Upper lobe of right lung (tissue), 1 donor: ENCODE measurements at places on chromosomes 7 and 10.

- no peak overlapping the region for H3K27ac ChIP-seq
- no peaks in the 10 kb centered on the region for H3K36me3 ChIP-seq
- H3K27me3 ChIP-seq = no peaks in the 10 kb centered on the region
- no peak for DNase-seq
- H3K4me3 ChIP-seq = no peak overlapping the region
- no peaks in the 10 kb centered on the region for H3K4me1 ChIP-seq
Observed at GRCh38 chr7:48388911-48389310, 217.7 kb downstream of the ABCA13 start.

DNA sequence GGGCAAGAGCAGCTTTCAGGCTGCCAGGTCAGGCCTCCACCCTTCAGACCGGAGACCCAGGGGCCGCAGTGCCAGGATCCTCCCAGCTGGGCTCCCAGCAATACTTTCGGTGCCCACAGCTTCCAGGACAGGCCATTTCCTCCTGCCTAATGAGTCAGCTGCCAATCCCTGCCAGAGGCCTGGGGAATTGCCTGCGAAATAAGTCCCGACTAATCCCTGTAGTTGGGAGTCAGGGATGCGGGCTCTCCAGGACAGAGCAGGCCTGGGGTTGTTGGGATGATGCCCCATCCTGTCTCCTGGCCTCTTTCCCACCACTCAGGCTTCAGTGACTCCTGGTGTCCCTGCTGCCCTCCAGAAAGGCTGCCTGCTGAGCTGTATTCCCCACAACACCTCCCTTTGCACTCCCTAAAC lies 143.5 kb upstream of the UNC5B start:
- no peaks in the 10 kb centered on the region for H3K36me3 ChIP-seq
- no peak overlapping the region for H3K4me3 ChIP-seq
- DNase-seq = no peak
- no peaks in the 10 kb centered on the region for H3K27me3 ChIP-seq
- H3K27ac ChIP-seq = no peak overlapping the region
- H3K4me1 ChIP-seq = no peaks in the 10 kb centered on the region

DNA sequence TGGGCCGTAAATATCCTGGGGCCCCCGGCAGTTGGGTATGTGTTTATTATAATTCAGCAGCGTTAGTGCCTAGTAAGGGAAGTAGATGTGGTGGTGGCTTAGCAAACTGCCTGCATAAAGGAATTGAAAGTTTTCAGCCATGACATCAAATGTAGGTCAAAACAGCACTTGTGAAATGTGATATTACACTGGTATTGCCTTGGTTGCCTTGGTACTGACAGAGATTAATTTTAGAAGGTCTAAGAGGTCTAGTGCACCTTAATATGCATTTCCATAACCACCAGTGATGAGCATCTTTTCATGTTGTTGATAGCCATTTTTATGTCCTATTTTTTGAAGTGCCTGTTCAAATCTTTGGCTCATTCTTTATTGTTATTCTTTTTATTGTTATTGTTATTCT lies 50.1 kb downstream of the VWC2 start:
- H3K4me3 ChIP-seq = no peak overlapping the region
- no peak overlapping the region for H3K27ac ChIP-seq
- H3K4me1 ChIP-seq = no peaks in the 10 kb centered on the region
- no peaks in the 10 kb centered on the region for H3K27me3 ChIP-seq

GRCh38 chr7:28068811-28069216 lies 111.8 kb downstream of the JAZF1 start:
- H3K36me3 ChIP-seq = no peaks in the 10 kb centered on the region
- no peaks in the 10 kb centered on the region for H3K27me3 ChIP-seq
- H3K4me3 ChIP-seq = no peak overlapping the region
- H3K4me1 ChIP-seq = peaks cover 10% of the 10 kb centered on the region

DNA sequence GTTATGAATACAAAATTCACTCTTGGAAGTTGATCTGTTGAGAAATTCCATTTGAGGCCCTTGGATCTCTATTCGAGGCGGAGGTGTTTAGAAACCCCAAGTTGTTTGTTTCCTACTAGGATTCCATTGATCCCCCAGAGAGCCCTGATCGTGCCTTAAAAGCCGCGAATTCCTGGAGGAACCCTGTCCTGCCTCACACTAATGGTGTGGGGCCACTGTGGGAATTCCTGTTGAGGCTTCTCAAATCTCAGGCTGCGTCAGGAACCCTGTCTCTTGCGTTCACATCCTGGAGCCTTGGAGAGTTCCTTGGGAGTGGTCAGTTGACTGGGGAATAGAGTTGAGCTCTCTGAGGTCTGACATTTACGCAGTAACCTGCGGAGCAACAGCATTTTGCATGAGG lies 1.2 kb downstream of the CFAP69 start:
- H3K36me3 ChIP-seq = no peaks in the 10 kb centered on the region
- no peak for DNase-seq
- no peaks in the 10 kb centered on the region for H3K27me3 ChIP-seq
- peak overlapping the region; percentile 89 for H3K4me3 ChIP-seq

- H3K4me3 ChIP-seq = no peak overlapping the region
- DNase-seq = no peak
- peaks cover 61% of the 10 kb centered on the region for H3K36me3 ChIP-seq
- H3K27ac ChIP-seq = no peak overlapping the region
Observed at GRCh38 chr7:16604054-16604453, 41.5 kb downstream of the ANKMY2 start.

DNA sequence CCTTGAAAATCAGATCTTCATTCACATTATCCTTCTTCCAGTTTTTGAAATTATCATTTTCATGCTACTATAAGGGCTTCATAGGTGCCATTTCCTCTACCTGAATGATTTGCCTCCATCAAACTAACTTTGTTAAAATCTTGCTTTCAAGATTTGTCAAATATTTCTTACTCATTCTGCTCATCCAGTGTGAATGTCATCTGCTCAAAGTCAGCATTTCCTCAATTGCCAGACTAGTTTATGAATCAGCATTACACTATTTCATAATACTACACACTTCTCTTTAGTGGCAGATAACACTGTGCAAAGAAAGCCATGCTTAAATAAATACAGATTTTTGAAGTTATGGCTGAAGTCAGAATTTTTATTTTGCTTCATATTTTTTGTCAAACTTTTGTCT lies 21.3 kb upstream of the LIPF start:
- no peak overlapping the region for H3K4me3 ChIP-seq
- no peak for DNase-seq
- H3K4me1 ChIP-seq = no peaks in the 10 kb centered on the region
- no peak overlapping the region for H3K27ac ChIP-seq
- no peaks in the 10 kb centered on the region for H3K27me3 ChIP-seq
- no peaks in the 10 kb centered on the region for H3K36me3 ChIP-seq

DNA sequence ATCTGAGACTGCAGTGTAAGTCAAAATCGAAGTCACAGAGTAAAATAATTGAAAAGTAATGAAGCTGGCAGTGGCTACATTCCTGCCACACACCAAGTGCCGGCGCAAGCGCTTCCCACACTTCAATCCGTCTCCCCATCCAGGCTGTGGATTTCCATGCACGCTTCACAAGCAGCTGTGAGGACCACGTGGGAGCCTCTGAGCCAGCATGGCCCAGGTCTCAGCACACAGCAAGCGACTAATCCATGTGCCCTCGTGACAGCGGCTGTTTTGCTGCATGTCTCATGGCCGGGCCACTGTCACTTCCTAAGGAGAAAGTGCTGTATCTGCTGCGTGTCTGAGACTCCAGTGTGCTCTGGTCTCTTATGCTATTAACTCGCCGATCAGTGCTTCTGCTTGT lies 566.9 kb downstream of the DNAJB6 start:
- H3K4me3 ChIP-seq = no peak overlapping the region
- no peaks in the 10 kb centered on the region for H3K27me3 ChIP-seq
- no peak for DNase-seq
- no peaks in the 10 kb centered on the region for H3K4me1 ChIP-seq
- no peaks in the 10 kb centered on the region for H3K36me3 ChIP-seq

DNA sequence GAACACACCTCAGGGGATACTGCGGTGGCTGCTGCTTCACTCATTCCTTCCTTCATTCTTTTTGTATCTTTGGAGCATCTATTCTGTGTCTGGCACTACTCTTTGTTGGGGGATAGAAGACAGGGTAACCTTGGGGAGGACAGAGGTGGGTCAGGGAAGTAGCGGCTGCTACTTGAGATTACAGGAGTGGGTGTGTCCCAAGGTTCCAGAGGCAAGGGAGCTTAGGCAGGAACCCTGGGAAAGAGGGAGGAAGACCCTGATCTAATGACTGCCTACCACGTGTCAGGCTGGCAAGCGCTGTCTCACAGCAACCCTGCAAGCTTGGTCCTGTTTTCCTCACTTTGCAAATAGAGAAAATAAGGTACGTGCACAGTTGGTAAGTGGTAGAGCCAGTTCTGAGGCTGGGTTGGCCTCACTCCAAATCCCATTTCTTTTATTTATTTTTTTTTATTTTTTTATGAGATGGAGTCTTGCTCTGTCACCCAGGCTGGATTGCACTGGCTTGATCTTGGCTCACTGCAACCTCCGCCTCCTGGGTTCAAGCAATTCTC lies 985.9 kb upstream of the ZNF722 start:
- no peaks in the 10 kb centered on the region for H3K4me1 ChIP-seq
- H3K4me3 ChIP-seq = no peak overlapping the region
- DNase-seq = no peak
- H3K36me3 ChIP-seq = no peaks in the 10 kb centered on the region
- no peaks in the 10 kb centered on the region for H3K27me3 ChIP-seq

- no peak overlapping the region for H3K4me3 ChIP-seq
- no peak overlapping the region for H3K27ac ChIP-seq
- H3K27me3 ChIP-seq = no peaks in the 10 kb centered on the region
- no peak for DNase-seq
- peaks cover 54% of the 10 kb centered on the region for H3K36me3 ChIP-seq
- H3K4me1 ChIP-seq = no peaks in the 10 kb centered on the region
Observed at GRCh38 chr7:92517631-92518030, 10.7 kb downstream of the PEX1 start.

DNA sequence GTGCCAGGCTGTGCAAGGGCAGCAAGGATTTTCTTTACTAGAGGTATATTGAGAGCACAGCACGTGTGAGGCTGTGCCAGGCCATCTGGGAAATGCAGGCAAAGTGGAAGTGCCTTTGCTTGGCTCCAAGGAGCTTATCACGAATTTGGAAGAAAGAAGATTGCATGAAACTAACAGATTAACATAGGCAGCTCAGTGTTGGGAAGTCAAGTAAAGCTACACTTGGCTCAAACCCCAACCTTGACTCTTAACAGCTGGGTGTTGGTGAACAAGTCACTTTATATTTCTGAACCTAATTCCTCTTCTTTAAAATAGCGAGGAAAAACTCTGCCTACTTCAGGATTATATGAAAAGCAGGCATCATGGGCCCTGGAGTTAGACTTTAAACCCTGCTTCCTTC lies 105.2 kb downstream of the PLCE1 start:
- H3K27me3 ChIP-seq = no peaks in the 10 kb centered on the region
- H3K36me3 ChIP-seq = no peaks in the 10 kb centered on the region
- H3K27ac ChIP-seq = no peak overlapping the region
- no peaks in the 10 kb centered on the region for H3K4me1 ChIP-seq
- no peak overlapping the region for H3K4me3 ChIP-seq
- DNase-seq = no peak

DNA sequence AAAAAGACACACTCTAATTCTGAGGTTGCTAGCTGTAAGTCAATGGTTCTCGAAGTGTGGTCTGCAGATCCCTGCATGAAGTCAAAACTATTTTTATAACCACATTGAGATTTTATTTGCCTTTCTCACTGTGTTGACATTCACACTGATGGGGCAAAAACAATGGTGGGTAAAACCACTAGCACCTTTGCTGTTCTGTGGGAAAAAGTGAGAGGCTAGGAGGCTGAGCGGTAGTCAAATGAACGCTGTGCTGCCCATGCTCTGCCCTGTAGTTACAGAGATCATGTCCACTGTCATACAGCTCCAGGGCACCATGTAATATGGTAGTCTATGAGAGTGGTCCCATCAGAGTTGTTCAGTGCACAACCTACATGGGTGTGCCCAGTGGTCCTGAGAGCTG lies 21.6 kb upstream of the PDCD4 start:
- H3K27me3 ChIP-seq = no peaks in the 10 kb centered on the region
- peaks cover 3% of the 10 kb centered on the region for H3K4me1 ChIP-seq
- no peak overlapping the region for H3K27ac ChIP-seq
- no peaks in the 10 kb centered on the region for H3K36me3 ChIP-seq
- no peak for DNase-seq

DNA sequence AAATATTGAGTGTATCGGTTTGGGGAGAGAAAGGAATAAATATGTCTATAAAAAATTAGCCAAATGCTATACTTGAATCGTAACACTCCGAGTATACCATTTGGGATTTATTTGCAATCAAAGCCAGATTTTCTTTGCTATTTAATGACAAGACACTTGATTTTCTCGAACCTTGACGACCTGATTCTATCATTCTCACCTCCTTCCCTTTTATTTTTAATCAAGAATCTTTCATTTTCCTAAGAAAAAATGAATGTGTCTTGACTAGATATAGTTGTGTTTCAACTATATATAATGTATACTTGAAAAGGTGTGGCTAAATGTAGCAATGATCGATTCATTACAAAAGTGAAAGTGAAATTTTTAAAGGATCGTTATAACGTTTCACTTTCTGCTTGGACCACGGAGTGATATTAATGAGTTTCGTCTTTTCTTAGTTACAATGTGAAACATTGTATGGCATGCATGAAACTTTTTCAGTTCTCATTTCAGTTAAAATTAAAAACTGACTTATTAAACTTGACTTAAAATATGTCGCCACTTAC lies 562 bp downstream of the NUB1 start:
- H3K27ac ChIP-seq = peak overlapping the region; percentile 81
- peaks cover 22% of the 10 kb centered on the region for H3K36me3 ChIP-seq
- H3K27me3 ChIP-seq = no peaks in the 10 kb centered on the region
- peak overlapping the region; percentile 94 for H3K4me3 ChIP-seq
- peaks cover 25% of the 10 kb centered on the region for H3K4me1 ChIP-seq

GRCh38 chr10:62063795-62064472 lies 162.4 kb downstream of the ARID5B start:
- H3K4me1 ChIP-seq = peaks cover 22% of the 10 kb centered on the region
- no peak for DNase-seq
- peaks cover 9% of the 10 kb centered on the region for H3K36me3 ChIP-seq
- no peak overlapping the region for H3K4me3 ChIP-seq

- no peak for DNase-seq
- H3K4me1 ChIP-seq = peaks cover 14% of the 10 kb centered on the region
- peak overlapping the region; percentile 31 for H3K4me3 ChIP-seq
- H3K27ac ChIP-seq = peak overlapping the region; percentile 5
- peaks cover 9% of the 10 kb centered on the region for H3K36me3 ChIP-seq
Observed at GRCh38 chr10:72831696-72832409, 61.7 kb upstream of the OIT3 start.

GRCh38 chr10:132786884-132787494 lies 1.0 kb upstream of the NKX6-2 start:
- no peak overlapping the region for H3K27ac ChIP-seq
- peaks cover 7% of the 10 kb centered on the region for H3K36me3 ChIP-seq
- H3K4me1 ChIP-seq = no peaks in the 10 kb centered on the region
- peaks cover 66% of the 10 kb centered on the region for H3K27me3 ChIP-seq

DNA sequence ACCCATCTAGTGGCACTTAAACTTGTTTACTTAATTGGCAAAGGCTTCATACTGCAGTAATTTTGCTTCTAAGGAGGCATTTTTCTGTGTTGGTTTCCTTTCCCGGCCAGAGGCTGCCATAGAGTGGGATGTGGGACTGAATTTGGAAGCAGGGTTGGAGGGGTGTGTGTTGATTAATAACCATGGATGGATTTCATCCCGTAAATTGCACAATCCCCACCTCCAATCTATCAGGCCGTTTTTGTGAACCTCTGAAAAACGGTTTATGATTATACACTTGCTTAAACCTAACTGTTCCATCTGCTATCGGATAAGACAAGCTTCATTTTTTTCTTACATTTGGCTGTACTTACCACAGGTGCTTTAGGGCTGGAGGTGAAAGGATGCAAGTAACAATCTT lies 1.3 kb downstream of the TMEM60 start:
- H3K27me3 ChIP-seq = no peaks in the 10 kb centered on the region
- peaks cover 19% of the 10 kb centered on the region for H3K4me1 ChIP-seq
- no peak overlapping the region for H3K27ac ChIP-seq
- peak overlapping the region; percentile 93 for H3K4me3 ChIP-seq
- H3K36me3 ChIP-seq = no peaks in the 10 kb centered on the region
